Stimulated activated naive CD4-positive, alpha-beta T cell (primary cell): ENCODE measurements at places on chromosomes 12 and 14.

GRCh38 chr14:27587103-27587502 is 989.3 kb upstream of the NOVA1 start:
- DNase-seq = no peak

- DNase-seq = no peak
These were observed 30.0 kb downstream of the GALNT4 start for GRCh38 chr12:89494411-89495231.

- no peak for DNase-seq
These were observed 71.2 kb downstream of the LGMN start for GRCh38 chr14:92677087-92677668.

DNA sequence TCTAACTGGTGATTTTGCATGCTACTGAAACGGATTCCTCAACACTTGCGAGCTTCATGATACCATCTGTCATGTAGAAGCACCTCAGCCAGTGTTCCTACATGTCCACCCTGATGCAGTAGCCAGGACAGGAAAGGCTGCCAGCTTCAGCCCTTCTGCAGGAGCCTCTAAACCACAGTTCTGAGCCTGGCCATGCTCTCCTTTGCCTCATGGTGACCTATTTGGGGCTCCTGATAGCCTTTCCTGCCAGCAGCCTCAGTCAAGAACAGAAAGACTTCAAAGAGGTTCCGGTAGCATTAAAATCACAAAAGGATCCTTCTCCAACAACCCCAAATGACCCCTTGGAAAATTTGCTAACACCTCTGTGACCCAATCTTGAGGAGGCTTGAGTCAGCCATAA is 96.0 kb downstream of the CNTN1 start:
- DNase-seq = no peak

DNA sequence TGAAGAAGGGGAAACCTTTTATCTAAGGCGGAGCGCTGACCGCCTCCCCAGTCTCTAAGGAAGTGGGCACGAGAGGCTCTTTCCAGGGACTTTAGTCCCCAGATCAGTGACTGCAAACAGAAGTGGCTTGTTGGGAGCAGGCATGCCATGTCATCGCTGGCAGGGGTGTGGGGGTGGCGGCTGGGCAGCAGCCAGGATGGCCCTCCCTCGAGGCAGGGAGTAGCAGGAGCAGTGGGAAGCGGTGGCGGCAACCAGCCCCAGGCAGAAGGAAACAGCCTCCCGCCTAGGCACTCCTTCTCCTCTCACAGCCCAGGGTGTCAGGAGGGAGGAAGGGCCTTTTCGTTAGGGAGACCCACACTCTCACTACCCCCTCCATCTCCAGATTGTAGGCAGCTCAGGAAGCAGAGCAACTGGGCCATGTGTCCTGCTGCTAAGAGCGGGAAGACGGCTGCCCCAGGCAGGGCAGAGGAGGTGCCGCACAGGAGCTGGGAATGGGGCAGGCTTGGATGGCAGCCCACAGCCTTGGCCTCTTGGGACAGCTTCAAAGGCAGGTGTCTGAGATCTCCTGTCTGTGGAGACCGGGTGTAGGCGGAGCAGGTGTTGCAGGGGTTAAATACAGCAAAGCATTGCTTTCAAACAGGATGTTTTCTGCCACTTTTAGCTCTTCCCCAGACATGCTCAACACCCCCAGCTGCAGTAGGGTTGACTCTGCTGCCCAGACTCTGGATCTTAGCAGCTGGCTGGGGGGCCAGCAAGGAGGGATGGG is 21.8 kb downstream of the VDR start:
- peak; percentile 11 for DNase-seq

DNA sequence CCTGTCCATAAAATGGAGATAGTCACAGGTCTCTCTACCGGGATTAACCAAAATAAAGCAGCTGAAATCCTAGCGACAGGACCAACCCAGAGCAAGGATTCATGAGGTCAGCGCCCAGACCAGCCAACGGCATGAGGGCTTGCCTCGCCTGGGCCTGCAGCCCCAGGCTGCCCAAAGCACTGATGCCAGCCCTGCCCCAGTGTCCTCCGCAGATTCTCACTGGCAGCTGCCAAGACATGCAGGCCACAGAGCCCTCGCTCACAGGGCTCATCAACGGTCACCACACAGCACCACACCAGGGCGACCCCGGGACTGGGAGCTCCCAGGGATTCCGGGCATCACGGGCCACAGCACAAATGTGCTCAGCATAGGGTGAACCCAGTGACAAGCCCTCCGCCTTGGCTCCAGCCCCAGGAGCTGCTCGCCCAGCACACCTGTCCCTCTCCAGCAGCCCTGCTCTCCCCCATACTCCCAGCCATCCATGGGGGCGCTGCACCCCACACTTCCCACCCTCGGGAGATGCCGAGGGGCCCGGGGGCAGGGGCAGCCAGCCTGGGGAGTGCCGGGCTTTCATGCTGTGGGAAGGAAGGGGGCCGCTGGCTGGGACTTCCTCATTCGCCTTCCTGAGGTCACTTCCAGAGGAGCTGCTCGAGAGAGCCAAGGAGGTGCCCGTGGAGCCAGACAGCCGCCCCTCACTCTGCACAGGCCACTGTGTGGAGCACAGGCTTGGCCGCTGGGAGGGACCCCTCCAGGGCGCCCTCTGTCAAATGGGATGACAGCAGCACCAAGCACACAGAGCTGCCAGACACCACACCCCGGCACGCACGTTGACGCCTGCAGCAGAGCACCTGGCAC is 14.1 kb downstream of the RAB35 start:
- no peak for DNase-seq

GRCh38 chr12:130775953-130776856 is 60.1 kb upstream of the RIMBP2 start:
- DNase-seq = no peak

DNA sequence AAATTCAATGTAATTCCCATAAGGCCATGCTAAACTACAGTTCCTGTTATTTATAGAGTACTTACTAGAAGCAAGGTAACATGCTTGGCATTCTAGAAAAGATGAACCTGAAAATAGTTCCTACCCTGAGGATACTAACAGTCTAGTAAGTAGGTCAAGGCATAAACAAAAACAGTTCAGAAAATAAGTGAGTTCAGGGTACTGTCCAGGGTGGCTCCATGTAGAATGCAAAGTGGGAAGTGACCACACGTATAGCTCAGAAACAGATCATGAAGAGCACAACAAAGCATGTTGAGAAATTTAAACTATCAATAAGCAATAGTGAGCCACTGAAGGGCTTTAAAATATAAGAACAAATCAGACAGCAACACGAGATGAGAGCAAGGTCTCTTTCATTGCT is 2.3 kb downstream of the TMED10 start:
- no peak for DNase-seq
